ENCODE measurements at places on chromosomes 12 and 14.

GRCh38 chr12:6771091-6771495, 1.2 kb upstream of the LAG3 start:
- DNase-seq, result peak; percentile 49

GRCh38 chr14:77707355-77707723, 484 bp downstream of the ALKBH1 start:
- DNase-seq, result peak; percentile 25

DNA sequence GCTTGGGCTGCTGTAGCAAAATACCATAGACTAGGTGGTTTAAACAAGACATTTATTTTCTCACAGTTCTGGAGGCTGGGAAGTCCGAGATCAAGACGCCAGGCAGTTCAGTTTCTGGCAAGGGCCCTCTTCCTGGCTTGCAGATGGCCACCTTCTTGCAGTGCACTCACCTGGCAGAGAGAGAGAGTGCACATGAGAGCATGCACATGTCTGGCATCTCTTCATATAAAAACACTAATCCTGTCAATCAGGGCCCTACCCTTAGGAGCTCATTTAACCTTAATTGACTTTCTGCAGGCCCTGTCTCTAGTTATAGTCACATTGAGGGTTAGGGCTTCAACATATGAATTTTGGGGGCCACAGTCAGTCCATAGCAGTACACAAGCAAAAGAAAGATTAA, 12.4 kb upstream of the EVL start:
- no peak for DNase-seq

- DNase-seq, result peak; percentile 76
These were observed 8.7 kb downstream of the CLIP1 start for GRCh38 chr12:122413516-122414404.

DNA sequence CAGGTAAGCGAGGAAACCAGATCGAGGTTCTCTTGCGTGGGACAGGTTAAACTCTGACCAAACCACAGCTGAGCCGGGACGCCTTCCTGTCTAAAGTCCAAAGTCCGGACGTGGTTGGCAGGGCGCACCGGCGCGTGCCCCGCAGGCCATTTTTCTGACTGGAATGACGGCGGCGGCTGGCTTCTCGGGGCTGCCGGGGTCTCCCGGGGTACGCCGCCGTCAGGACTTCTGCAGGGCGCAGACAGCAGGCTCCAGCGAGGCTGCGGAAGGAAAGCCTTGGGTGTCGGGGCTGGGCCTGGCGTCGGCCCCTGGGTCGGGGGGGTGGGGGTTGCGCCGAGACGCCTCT, 32.8 kb downstream of the MIA2 start:
- no peak for DNase-seq

GRCh38 chr12:93847517-93848474, 170.6 kb downstream of the CRADD start:
- peak; percentile 96 for DNase-seq

DNA sequence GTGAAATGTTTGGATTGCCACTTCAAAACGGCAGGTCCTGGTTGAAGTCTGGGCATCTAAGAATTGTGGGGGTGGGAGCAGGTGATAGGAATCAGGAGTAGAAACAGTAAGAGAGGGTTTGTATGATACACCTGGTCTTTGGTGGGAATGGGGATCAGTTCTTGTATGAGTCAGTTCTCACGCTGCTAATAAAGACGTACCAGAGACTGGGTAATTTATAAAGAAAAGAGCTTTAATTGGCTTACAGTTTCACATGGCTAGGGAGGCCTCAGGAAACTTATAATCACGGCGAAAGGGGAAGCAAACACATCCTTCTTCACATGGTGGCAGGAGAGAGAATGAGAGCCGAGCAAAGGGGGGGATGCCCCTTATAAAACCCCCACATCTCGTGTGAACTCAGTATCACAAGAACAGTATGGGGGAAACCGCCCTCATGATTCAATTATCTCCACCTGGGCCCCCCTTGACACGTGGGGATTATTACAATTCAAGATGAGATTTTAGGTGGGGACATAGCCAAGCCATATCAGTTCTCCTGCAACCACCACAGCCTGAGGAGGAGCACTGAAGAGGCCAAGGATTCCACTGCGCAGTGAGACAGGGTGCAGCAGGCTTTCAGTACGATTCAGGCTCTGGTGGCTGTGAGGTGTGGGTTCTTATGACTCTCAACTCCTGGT, 52.1 kb downstream of the DRAM1 start:
- DNase-seq, result no peak

GRCh38 chr12:130873825-130874224, 2.0 kb downstream of the RAN start:
- no peak for DNase-seq

GRCh38 chr12:103924761-103925641, 5.2 kb upstream of the HSP90B1 start:
- peak; percentile 52 for DNase-seq
